ENCODE measurements at places on chromosomes 13 and 19.

DNA sequence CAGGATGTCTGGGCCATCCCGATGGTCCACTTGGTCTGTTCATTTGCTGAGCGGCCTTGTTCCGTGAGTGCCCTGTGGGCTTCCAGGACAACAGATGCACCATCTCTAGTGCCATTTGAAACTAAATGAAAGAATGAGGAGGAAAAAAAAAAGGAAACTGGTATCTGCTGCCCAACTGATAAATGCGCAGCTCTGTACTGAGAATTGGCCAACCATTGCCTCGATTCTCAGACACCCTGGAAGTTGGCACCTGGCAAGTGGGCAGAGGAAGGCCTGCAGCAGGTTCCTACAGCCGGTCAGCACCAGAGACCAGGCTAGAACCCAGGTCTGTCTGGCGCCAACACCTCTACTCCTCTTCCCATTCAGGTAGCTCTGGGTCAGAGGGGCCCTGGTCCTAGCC lies 18.9 kb downstream of the SLC7A1 start:
- DNase-seq = no peak

GRCh38 chr13:20331949-20332348 lies 99.8 kb upstream of the GJB6 start:
- no peak for DNase-seq

GRCh38 chr13:51148952-51149573 lies 38.0 kb upstream of the C13orf42 start:
- no peak for DNase-seq

- no peak for DNase-seq
Measured at GRCh38 chr19:50269653-50270052, 59.5 kb downstream of the KCNC3 start.

DNA sequence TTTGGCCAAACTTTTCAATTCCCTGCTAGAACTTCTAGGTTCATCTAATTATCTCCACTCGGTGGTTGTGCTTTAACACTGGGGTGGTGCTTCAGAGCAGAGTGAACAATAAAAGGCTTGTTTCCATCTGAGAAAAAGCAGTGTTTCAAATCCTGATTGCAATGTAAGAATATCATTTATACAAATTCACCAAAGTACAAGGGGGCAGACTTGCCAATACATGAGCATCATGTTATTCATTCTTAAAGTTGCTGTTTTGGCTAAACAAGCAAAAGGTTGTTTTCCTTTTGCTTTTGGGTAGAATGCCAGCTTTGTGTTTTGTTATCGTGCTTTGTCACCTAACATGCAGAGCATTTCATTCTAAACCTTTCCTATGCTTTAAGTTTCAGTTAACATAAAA lies 78.5 kb upstream of the UBAC2 start:
- no peak for DNase-seq

DNA sequence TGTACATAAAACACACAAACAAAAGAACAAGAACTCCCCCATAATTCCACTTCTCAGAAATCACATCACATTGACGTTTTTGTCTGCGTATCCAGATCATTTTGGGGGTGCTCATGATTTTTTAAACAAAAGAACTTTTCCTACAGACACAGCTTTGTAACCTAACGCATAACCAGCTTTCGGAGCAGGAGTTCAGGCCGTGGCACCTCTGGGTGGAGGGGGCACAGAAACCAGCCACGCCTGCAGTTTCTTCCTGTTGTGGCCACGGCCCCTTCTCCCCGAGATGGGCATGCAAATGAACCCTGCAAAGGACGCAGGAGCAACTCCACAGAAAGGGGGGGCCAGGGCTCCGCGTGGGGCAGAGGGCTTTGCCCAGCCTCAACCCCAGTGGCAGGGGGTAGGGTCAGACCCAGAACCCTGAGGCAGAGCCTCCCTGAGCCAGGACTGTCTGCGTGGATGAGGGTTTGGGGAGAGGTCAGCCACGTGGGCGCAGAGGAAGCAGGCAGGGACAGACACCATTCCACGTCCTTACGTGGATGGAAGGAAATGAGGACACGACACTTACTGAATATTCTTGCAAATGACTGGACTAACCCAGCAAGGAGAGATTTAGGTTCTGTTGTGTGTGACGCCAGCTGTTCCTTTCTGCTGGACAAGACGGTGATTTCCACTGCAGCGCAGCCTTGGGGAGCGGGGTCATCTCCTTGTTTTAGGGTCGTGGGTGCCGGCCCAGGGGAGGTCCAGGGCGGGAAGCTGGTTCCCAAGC lies 64.4 kb downstream of the RASA3 start:
- no peak for DNase-seq

- no peak for DNase-seq
Measured at GRCh38 chr13:100511466-100511865, 77.1 kb downstream of the GGACT start.

DNA sequence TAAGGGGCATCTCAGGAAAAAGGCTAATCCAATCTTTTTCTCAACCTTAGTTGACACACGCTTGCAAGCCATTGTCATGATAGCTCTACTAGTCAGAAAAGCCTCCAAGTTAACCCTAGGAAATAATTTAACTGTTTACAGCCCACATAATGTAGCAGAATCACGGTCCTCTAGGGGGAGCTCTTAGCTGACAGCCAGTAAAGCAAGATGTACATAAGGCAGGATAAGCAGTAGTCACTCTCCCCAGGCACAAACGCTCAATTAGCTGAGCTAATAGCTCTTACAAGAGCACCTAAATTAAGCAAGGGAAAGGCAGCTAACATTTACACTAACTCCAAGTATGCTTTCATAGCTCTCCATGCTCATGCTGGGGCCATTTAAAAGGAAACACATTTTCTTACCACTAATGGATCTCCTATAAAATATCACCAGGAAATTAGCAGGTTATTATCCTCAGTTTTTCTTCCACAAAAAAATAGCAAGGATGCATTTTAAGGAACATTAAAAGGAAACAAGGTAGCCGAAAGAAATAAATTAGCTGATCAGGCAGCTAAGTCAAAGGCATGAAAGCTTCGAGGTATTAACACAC lies 33.7 kb upstream of the ZSCAN5A start:
- DNase-seq = no peak

DNA sequence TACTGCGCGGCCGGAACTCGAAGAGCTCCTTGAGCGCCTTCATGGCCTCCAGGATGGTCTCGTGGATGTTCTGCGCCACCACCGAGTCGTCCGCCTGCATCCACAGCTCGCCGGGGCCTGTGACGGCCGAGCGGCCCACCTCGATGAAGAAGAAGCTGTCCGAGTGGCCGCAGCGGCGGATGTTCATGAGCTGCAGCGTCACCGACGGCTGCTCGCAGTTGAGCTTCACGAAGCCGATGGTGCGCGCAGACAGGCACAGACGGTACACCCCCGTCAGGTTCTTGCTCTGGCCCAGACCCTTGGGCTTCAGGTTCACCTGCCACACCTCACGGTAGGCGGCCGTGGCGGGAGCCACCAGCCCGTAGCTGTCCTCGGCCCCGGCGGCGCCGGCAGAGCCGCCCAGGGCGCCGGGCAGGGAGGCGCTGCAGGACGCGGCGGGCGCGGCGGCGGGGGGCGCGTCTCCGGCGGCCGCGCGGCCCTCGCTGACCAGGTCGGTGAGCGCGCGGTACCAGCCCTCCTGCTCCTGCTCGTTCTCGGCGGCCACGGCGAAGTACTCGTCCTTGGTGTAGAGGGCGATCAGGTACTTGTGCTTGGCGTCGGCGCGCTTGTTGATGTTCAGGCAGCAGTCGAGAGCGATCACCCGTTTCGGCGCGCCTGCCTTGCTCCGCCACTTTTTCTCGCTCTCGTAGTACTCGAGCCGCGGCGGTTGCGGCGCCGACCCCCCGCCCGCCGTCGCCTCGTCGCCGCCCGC lies 1.1 kb downstream of the IRS2 start:
- no peak for DNase-seq

DNA sequence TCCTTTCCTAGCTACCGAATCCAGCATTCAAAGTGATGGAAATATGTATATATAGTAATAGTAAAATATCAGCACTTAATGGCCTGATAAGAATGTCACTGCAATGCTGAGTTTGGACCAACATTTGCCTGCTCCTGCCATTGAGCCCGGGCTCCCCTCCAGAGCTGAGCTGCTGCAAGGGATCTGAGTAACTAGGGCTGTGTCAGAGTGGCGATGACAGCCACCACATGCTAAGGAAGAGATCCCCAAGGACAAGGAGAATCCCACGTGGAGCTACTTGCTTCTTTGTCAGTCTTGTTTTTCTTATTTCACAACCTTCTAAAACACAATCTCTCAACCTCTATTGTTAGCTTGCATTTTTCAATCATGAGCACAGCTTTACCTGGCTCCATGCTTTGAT lies 19.5 kb upstream of the ALOX5AP start:
- DNase-seq = no peak

DNA sequence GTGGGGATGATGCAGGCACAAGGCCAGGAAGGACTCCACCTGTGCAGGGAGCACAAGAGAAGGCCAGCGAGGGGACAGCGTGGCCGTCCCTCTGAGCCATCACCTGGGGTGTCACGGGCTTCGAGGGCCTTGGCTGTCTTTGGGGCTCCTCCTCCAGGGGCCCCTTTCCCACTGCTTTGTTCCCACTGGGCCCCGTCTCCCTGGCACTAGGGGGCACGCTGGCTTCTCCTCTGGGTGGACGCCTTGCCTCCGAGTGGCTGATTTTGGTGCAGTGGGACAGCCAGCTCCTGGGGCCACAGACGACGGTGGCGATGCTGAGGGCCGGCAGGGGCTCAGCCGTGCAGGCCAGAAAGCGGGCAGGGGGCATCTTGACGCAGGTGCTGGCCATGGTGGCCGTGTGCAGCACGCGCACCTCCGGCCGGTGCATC lies 43.2 kb upstream of the GRTP1 start:
- no peak for DNase-seq

DNA sequence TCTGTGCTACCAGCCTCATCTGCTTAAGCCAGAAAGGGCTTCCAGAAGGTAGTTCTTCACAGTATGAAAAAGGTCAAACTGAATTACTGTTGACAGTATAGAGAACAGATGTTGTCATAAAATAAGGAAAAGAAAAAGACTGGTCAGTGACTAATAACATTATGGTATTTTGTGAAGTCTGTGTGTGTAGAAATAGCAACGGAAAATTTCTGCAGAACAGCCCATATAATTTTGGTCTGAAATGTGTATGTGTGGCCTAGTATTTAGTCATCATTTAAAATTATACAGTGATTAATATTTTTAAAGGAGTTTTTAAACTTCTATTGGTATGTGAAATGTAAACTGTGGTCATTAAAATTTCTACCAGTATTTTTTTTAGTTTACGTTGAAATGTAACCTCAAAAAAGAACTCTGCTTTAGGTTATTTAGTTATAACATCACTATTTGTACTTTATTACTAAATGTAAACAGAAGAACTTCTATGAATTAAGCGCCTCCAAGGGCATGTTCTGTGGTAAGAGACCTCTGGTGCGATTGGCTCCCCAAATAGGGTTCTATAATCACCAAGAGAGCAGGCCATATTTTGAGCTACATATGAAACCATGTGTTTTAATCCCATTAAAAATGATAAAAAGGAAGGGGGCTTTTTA lies 3.3 kb upstream of the GPR183 start:
- no peak for DNase-seq

- DNase-seq = no peak
Measured at GRCh38 chr19:3096902-3097326, 2.8 kb downstream of the GNA11 start.

DNA sequence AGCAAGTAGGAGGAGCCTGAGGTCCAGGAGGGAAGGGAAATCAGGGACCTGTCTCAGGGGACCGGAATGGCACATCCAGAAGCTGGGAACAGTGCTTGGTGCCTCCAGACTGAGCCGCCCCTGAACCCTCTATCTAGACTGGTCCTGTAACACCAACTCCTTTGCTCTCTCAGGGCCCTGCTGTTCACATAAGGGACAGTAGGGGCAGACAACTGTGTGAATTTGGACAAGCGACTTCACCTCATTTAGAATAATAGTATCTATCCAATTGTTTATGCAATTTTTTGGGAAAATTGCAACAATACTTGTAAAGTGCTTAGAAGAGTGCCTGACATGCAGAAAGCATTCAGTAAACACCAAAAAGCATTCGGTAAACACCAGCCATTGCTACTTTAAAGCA lies 14.0 kb downstream of the SYMPK start:
- no peak for DNase-seq

GRCh38 chr13:21338156-21338555 lies 120.9 kb downstream of the ZDHHC20 start:
- no peak for DNase-seq

DNA sequence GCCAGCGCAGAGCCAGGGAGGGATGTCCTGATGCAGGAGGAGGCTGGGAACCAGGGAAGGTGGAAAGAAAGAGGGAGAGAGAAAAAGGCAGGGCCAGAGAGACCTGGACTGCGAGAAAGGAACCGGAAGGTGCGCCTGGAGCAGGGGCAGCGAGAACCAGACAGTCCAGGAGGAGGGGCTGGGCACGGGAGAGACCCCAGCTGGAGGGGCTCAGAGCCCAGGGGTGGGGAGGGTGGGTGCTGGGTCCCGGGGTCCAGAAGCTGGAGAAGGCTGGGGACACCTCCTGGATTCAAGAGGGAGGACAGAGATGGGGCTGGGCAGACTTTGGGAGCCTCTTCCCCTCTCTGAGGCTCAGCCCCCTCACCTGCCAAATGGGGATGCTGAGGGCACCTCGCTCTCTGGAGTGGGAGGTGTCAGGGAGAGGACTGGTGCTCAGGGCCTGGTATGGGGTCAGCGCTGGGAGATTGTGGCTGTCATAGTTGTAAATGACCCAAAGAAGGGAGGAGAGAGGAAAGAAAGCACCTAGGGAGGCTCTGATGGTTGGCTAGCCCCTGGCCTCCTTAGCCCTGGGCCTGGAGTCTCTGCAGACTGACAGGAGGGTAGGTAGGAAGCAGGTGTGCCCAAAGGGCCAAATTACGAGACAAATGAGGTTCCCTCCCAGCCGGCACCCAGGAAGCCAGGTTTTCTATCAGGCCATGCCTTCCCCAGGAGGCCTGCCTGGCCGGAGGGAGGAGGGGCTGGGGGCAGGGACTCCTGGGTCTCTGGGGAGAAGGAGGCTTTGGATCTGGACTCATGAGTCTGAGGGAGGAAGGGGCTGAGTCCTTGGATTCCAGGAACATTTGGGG lies 1.3 kb upstream of the SPACA6 start:
- no peak for DNase-seq

DNA sequence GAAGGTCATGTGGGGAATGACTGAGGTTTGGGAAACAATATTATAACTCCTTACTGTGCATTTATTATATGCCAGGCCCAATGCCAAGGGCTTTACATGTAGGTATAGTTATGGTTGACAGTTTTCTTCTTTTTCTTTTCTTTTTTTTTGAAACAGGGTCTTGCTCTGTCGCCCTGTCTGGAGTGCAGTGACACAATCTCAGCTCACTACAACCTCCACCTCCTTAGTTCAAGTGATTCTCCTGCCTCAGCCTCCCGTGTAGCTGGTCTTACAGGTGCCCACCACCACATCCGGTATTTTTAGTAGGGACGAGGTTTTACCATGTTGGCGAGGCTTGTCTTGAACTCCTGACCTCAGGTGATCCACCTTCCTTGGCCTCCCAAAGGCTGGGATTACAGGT lies 13.8 kb downstream of the RTN2 start:
- no peak for DNase-seq

- no peak for DNase-seq
Measured at GRCh38 chr13:23059173-23059572, 121.6 kb upstream of the SGCG start.

- DNase-seq = no peak
Measured at GRCh38 chr13:112965573-112966115, 3.4 kb upstream of the MCF2L start.

- DNase-seq = no peak
Measured at GRCh38 chr19:9819596-9819909, 674 bp upstream of the FBXL12 start.

- no peak for DNase-seq
Measured at GRCh38 chr13:90502153-90502552, 845.3 kb upstream of the MIR17HG start.
